Neural progenitor cell (in vitro differentiated cells): ENCODE measurements at places on chromosomes 4 and X. TPM values are rescaled to one million over a fixed set of nuclear protein-coding genes. Genes with fewer than 3 reads are reported as not detected.

- DNase-seq = no peak
These were observed 17.9 kb downstream of the PDHA2 start for GRCh38 chr4:95857761-95858160.

DNA sequence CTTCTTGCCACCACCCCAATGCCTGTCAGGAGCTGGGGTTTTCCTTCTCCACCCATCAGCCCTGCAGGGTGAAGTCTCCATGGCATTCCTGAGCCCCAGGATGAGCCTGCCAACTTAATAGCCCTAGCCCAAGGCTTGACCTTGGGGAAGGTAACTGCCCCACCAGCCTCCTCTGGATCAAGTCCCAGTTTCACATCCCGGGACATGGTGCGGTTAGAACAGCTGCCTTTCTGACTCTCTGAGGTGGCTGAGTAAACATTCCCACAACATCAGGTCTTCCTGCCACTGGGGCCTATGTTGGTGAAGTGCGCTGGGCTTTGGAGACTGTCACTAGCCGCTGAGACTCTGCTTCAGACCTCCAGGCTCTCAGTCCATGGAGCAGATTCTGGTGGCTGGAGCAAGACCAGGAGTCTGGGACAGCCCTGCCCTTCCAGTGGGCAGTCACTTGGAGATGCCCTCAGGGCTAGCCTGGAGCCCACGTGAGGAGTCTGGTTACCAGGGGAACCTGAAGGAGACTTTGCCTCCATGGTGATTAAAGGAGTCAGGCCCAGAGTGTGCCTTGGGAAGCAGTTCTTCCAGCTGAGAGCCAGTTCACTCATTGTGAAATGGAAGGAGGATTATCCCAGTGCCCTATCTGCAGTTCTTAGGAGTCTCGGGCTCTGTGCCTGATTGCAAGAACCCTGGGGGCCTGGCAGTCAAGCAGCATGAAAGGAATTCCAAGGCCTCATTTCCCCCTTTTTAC is 56.8 kb downstream of the SMIM20 start:
- peak; percentile 69 for DNase-seq

DNA sequence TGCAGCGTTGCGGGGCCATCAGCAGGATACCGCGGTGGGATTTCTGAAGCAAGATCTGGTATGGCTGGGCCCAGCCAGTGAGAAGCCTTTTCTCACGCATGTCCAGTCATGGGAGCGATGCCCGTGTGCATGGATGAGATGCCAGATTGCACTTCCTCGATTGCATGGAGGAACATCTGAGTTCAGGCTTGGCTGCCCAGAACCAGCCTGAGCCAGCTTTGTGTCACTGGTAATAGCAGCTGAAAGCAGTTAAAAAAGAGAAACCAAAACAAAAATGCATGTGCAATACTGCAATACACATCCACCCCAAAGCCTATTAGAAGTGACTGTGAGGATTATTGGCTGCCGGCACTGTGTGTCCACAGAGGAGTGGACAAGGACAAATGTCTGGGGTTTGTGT is 59.3 kb downstream of the PSAPL1 start:
- DNase-seq = no peak

DNA sequence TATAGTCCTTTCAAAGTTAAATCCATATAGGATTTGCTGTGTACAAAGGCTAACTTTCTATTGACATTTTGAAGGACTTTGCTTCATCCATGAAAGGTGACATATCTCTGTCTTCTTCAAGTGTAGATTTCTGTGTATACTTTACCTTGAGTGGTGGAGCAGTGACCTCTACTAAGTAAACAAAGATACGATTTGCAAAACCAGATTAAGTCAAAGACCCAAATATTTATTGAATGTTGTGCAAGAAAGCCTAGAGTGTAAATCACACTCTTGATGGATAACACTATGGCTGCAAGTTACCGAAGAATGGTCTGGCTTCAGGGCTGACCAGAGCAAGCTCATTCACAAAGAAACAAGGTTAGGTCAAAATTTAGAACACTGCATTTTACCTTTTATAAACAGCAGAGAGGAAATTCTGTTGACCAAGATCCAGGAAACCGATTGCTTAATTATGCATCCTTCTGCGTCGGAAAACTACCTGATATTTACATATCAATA is 5.4 kb upstream of the FGG start:
- DNase-seq = no peak

GRCh38 chr4:57214654-57215411 is 104.6 kb upstream of the IGFBP7 start:
- DNase-seq = no peak

- no peak for DNase-seq
These were observed 45.5 kb downstream of the AFAP1 start for GRCh38 chr4:7894098-7894676.

DNA sequence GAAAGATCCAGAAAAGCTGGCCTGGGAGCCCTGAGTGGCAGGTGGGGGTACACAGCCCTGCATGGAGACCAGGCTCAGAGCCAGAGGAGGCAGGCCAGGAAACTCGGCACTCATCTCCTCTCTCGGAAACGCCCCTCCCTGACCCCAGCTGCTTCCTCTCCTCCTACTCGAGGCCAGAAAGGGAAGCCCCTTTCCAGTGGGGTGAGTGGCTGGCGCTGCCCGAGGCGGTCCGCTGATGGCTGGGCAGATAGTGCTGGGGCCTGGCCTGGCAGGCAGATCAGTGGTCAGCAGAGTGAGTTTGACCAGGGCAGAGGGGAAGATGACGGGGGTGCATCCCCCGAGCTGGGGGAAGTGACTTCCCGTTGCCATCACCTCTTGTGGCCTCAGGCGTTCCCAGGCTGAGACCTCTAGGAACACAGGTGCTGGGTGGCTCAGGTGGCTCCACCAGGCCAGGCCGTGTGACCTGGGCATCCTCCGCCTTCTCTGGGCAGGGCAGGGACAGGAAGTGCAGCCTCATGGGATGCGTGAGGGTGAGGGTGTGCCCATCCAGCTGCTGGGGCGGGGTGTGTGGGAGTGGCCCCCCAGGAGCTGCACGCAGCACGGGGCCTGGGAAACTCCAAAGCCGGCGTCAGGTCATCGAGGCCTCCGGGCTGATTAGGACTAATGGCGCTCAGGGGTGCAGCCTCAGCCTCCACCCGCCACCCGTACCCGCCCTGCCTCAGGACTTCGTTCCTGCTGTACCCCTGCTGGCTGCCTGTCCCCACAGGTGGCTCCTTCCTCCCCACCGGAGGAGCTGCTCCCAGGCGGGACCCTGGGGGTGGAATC is 5.7 kb downstream of the SH3BP2 start:
- DNase-seq = peak; percentile 4

DNA sequence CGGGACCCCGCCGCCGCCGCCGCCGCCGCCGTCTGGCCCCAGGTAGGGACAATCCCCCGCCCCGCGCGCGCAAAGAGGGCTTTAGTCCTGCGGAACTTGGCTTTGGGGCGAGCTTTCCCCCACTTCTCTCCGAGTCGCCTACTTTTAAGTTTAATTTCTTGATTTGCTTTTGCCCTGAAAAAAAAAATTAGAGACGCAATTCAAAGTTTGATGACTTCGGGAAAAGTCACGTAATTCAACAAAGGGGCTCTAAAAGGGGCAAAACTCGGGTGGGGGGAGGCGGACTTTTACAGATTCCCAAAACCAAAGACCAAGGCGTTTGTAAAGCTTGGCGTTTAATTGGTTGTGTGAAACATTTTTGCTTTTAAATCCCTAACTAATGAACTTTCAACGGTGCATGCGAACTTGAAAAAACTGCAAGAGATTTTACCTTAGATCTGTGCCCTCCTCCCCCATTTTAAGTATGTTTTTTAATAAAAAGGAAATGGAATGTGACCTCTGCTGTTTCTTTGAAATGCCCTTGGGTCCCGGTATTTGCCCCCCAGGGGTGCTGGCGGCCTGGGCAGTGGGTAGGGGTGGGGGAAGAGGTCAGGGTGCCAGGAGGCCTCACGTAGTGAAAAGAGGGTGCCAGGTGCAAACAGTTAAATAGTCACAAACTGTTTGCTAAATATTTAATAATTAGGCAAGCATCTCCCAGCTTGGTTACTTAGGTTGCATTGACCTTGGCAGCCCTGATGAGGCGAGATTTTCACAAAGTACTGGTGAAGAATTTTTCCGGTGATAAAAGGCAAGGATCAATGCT is 209.7 kb downstream of the NWD2 start:
- DNase-seq = no peak

- no peak for DNase-seq
These were observed 2361.6 kb upstream of the AGA start for GRCh38 chr4:179803857-179804256.

GRCh38 chr4:128163177-128164117 is 102.3 kb downstream of the LARP1B start:
- no peak for DNase-seq

GRCh38 chrX:110509755-110510532 is 151.3 kb downstream of the RTL9 start:
- peak; percentile 41 for DNase-seq

GRCh38 chr4:90375081-90375480 is 247.9 kb downstream of the CCSER1 start:
- DNase-seq = no peak

- DNase-seq = no peak
These were observed 2.7 kb upstream of the PF4V1 start for GRCh38 chr4:73850261-73850970.

GRCh38 chr4:184457535-184458249 is 16.7 kb downstream of the IRF2 start:
- DNase-seq = no peak

DNA sequence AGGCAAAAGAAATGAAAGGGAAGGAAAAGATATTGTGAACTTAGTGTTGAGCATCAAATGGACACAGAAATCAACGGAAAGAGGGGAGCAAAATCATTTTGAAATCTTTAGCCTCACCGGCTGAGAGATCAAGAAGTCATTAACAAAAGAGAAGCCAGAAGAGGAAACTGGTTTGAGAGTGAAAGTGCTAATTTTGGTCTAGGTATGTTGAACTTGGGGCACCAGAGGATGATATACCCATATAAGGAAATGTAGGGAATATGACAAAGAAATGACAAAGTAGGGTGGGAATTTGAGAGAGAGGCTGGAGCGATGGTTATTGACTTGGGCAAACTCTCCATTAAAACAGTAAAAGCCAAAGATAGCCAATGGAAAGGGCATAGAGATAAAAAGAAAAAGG is 183.4 kb upstream of the ATOH1 start:
- no peak for DNase-seq

GRCh38 chr4:143251779-143252178 is 67.1 kb downstream of the USP38 start:
- DNase-seq = no peak

DNA sequence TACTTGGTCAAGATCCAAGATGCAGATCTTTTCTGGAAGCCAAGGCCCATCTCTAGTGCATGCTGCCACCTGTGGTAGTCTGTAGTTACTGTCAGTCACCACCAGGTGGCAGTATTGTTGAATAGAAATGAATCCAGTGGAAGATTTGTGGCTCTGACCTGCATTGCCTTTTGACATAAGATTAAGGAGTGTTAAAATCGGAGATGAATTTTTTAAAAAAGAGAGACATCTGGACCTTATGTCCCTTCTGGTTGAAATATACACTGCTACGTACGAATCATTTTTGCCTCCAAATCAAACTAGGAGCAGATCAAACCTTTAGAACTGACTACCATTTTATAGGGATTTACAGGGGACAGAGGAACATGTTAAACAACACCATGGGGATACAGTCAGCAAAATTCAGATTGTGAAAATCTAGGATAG is 46.9 kb upstream of the RHOH start:
- peak; percentile 72 for DNase-seq

- no peak for DNase-seq
These were observed 245.3 kb downstream of the BCOR start for GRCh38 chrX:39852491-39852890.

- no peak for DNase-seq
These were observed 183.5 kb upstream of the C1QTNF7 start for GRCh38 chr4:15244354-15244753.

- DNase-seq = no peak
These were observed 31.1 kb downstream of the STK32B start for GRCh38 chr4:5082376-5082775.

NSG1 gene
- total RNA-seq = 17.9 and 41.6 TPM in 2 replicates

XPNPEP2 gene
- 0.19 and 1.7 TPM in 2 replicates for total RNA-seq

TSPAN7 gene
- total RNA-seq = 8.6 and 12.7 TPM in 2 replicates

SPATA4 gene
- total RNA-seq = 0.09 TPM in 1 of 2 replicates, not detected in the other

TMPRSS11D gene
- not detected in 2 replicates for total RNA-seq

HS6ST2 gene
- 36.8 and 43.2 TPM in 2 replicates for total RNA-seq

CABS1 gene
- total RNA-seq = 0.09 and 0.26 TPM in 2 replicates

DCX gene
- 4.7 and 4.8 TPM in 2 replicates for total RNA-seq

AGTR2 gene
- not detected in 2 replicates for total RNA-seq

CORIN gene
- 0.12 TPM in 1 of 2 replicates, not detected in the other for total RNA-seq

GPR34 gene
- not detected in 2 replicates for total RNA-seq
